Stimulated activated CD4-positive, alpha-beta T cell treated with anti-CD3 and anti-CD28 coated beads, Interleukin-15, amount 100 ng/mL, for 1 hour (primary cell): ENCODE measurements at places on chromosomes 7 and 10.

GRCh38 chr10:22752272-22752889 is 38.0 kb upstream of the PIP4K2A start:
- no peak for DNase-seq

GRCh38 chr7:30996256-30996655 is 32.5 kb downstream of the GHRHR start:
- no peak for DNase-seq

GRCh38 chr7:12596225-12596790 is 25.8 kb downstream of the SCIN start:
- DNase-seq = no peak

GRCh38 chr10:43957267-43958070 is 308.8 kb upstream of the ZNF32 start:
- no peak for DNase-seq

- no peak for DNase-seq
These were observed 27.9 kb upstream of the ASCC1 start for GRCh38 chr10:72243822-72244437.

DNA sequence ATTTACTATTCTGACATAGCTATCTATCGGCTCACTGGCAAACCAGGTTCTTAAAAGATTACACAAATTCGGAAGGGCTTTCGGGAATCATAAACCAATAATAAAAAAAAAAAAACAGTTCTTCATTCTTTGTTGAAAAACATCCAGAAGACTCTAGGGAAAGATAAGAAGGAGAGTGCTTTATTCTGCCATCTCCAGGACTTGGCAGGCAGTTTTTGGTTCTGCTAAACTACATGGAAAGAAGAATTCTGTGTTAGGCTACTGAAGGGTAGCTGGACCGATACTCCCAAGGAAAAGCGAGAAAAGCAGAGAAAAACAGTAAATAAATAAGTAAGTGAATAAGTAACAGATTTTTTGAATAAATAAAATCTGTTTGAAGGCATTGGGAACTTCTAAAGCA is 423.5 kb upstream of the KLF6 start:
- DNase-seq = no peak

DNA sequence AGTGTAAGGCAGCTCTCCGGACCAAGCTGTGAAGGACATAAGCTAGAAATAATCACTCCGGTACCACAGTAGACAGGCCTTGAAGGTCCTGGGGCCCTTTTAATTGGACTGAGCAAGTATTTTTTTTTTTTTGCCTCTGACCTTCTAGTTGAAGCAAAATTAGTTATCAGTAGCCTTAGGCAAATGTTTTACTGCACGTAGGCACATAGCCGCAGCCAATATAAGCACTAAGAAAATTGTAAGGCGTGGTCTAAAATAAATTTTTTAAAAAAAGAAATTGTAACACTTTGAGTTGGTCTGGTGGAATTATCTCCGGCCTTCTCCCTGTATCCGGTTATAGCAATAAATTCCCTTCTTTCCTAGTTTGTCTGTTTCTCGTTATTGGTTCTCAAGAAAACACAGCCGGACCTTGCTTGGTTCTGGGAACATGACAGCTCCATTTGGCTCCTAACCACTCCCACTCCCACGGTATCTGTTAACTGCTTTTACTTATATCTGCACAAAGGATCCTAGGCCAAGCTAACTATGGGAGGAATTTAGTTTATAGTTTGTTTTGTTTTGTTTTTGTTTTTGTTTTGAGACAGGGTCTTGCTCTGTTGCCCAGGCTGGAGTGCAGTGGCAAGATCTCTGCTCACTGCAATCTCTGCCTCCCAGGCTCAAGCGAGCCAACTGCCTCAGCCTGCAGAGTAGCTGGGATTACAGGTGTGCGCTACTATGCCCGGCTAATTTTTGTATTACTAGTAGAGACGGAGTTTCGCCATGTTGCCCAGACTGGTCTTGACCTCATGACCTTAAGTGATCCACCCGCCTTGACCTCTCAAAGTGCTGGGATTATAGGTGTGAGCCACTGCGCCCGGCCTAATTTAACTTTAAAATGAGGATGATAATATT is 124.4 kb upstream of the KIF5B start:
- DNase-seq = no peak

- DNase-seq = no peak
These were observed 223.2 kb upstream of the IGFBP3 start for GRCh38 chr7:46143949-46144917.

GRCh38 chr7:126305671-126306070 is 947.1 kb downstream of the GRM8 start:
- no peak for DNase-seq

DNA sequence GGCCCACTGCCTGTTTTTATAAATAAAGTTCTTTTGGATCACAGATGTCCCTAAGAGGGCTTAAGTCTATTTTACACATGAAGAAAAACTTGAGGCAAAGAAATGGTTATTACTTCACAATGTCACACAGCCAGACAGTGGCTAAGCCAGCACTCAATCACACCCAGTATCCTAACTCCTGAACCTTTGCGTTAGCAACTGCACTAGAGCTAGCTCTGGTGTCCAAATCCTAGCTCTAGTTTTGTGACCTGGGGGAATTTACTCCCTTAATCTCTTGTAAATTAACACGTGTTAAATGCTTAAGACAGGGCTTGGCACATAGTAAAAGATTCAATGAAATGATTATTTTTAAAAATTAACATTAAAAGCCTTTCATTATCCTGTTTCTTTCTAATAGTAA is 49.0 kb upstream of the TPK1 start:
- no peak for DNase-seq

GRCh38 chr7:156918635-156919034 is 25.7 kb upstream of the LMBR1 start:
- DNase-seq = no peak

GRCh38 chr10:89526358-89526757 is 9.0 kb downstream of the SLC16A12 start:
- DNase-seq = no peak

GRCh38 chr10:78205457-78206016 is 171.9 kb downstream of the RPS24 start:
- no peak for DNase-seq

DNA sequence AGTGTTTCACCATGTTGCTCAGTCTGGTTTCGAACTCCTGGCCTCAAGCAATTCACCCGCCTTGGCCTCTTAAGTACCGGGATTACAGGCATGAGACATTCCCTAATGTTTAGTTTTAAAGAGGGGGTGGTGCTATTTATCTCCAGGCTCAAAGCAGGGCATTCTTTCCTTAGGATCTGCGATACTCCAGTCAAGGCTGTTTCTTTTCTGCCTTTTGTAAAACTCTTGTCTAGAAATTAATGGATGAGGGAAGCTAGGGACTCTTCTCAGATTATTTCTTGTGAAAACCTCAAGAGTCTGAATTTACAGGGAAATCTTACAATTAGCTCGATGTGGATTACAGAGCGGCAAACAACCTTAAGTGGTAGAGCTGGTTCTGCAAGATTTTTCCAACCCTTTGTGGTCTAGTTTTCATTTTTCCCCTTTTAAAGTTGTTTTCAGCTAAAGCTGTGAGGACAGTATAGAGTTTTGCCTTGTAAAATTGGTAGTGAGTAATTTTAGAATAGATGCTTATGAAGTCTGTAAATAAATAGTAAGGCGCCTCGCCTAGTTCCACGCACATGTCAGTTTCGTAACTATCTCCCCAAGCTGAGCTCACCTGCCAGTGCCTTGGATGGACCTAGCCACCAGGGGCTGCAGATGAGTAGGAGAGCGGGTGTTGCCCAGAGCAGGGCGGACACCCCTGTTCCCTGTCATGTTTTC is 53.1 kb downstream of the CUX1 start:
- no peak for DNase-seq
